ENCODE measurements at places on chromosomes 16 and 17.

- no peak for DNase-seq
Measured at GRCh38 chr16:20538181-20538580, 38.0 kb downstream of the ACSM2B start.

- DNase-seq, result no peak
Measured at GRCh38 chr16:86676254-86676670, 97.9 kb downstream of the FOXL1 start.

DNA sequence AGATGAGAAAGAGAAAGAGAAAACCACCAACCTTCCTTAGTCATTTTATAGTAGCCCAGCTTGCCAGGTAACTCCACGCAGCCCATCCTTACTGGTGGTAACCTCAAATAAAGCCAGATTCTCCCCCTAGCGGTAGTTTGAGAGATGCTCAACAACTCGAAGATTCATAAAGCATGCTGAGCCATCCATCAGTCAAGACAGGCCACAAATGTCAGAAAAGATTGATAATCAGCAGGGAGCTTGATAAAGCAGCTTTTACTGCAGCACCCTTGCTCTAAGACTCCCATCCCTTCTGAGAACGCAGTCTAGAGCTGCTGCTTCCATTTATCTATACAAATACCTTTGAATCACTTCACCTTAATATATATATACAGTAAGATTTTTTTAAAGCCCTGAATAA, 451.5 kb upstream of the HSBP1 start:
- peak; percentile 16 for DNase-seq

DNA sequence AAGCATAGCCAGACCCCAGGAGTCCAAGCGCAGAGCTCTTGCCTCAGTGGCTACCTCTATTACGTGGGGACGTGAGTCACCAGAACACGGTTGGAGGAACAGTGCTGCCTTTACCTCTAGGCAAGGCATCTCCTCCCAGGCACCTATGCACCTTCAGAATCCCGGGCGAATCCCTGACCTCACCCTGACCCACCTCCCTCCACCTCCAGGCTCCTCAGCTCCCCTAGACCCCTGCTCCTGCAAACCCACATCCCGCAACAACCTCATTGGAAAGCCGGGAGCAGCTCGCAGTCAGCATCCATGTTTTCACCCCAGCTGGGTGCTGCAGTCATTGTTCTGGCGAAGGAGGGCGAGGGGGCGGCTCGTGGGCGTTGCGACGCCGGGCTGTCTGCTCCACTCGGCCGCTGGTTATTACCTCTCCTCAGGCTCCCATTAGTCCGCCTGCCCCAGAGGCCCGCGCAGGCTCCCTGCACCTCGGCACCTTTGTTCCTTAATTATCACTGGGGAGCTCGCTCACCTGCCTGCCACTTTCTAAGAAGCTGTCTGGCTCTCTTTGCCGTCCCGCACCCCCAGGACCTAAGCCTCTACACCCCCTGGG, 24.6 kb upstream of the DLX4 start:
- DNase-seq, result no peak

GRCh38 chr17:4188076-4188475, 45.1 kb downstream of the CYB5D2 start:
- DNase-seq, result no peak

DNA sequence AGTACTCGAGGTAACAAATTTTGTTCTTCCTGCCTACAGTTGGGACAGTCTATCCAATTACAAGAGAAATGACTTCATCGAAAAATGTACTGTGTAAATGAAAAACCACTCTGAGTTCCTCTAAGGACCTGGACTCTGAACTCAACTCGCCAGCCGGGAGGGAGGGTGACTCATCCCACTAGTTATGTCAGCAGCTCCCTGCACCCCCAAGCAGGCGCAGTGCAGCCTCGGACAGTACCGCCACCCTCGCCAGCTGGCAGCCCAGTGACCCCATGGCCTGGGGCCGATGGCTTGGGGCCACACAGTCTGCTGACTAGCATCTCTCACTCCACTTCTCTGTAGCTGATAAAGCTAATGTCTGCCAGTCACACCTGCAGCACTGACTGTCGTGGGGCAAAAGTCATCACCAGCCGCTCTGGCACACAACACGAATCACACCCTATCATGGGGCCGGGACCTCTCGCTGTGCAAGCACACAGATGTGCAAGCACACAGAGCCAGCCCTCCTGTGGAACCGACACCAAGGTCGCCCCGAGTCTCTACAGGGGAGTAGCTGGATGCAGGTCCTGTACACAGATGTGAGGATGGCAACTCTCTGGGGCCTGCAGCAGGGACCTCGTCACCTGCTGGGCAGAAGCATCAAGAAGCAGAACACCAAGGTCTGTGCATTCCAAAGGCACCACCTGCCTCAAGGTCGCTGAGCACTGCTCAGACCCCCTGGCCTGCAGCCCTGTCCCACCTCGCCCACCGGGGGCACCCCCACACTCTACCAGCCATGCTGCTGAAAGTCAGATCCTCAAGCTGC, 5.7 kb downstream of the CSNK1D start:
- DNase-seq, result no peak

DNA sequence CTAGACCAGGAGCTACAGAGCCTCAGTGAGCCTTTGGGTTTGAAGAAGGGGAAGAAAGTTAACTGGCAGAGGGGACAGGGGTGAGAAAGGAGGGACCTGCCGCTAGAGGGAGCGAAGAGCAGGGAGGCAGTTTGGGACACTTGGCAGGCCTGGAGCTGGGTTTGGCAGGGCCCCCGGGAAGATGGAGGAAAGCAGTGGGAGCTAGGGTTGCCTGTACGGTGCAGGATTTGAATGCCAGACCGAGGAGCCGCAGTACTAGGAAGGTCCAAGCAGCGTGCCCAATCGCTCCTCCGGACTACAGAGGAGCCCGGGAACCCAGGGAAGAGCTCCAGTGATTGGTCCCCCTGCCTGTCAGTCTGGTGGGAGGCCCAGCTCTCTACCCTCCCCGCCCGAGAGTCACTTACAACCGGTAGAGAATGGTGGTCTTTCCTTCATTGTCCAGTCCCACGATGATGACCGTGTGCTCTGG, 1.3 kb downstream of the ARL5C start:
- DNase-seq, result peak; percentile 42

DNA sequence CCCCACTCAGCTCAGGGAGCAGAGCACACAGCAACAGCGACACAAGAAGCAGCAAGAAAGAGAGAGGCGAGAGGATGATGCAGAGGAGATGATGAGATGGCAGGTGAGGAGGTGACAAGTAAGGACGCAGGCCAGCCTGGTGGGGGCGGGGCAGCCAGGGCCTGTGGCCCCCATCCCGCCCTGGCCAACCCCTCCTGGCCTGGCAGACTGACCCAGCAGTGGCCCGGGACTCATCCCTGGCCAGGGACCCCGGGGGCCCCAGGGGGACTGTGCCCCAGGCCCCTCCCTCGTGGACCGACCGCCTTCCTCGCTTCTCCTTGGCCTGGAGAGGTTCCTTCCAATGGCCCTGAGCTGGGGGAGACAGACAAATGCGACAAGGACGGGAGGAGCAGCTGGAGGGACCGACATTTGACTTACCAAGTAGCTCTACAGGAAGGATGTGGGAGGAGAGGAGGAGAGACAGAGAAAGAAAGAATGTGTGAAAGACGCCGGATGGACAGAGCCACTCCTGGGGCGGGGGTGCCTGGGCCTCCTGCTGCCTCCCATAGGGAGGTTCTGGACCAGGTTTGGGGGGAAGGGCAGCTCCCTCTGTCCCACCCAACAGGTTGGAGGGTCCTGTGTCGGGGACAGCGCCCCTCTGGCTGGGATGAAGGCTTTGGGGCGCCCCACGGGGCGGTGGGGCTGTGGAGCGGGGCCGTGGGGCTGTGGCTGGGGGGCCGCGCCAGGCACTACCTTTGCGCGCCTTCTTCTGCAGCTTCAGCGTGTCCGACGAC, 6.8 kb downstream of the MTSS2 start:
- no peak for DNase-seq

DNA sequence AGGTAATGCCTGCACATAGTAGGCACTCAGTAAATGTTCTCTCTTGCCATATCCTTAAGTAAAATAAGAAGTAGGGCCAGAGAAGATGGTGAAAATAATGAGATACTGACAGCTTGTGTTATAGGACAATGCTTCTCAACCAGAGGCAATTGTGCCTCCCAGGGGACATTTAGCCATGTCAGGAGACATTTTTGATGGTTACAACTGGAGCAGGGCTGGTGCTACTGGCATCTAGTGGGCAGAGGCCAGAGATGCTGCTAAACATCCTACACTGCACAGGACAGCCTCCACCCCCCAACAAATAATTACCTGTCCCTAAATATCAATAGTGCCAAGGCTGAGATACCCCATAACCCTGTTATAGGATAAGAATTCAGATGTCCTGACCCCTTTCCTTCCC, 1.7 kb downstream of the RAD51D start:
- DNase-seq, result no peak

DNA sequence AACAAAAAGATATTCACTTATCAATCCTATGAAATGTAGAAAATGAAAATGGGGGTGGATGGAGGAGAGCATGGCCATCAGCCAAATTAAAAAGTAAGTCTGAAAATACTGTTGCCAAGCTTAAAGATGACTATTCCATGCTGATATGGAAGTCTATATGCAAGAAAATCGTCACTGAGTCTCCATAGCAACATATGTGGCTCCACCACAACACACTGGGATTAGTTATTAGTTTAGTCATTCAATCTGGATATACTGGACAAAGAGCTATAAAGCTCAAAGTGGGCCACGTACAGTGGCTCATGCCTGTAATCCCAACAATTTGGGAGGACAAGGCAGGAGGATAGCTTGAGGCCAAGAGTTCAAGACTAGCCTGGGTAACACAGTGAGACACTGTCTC, 24.7 kb upstream of the PSMD7 start:
- no peak for DNase-seq

DNA sequence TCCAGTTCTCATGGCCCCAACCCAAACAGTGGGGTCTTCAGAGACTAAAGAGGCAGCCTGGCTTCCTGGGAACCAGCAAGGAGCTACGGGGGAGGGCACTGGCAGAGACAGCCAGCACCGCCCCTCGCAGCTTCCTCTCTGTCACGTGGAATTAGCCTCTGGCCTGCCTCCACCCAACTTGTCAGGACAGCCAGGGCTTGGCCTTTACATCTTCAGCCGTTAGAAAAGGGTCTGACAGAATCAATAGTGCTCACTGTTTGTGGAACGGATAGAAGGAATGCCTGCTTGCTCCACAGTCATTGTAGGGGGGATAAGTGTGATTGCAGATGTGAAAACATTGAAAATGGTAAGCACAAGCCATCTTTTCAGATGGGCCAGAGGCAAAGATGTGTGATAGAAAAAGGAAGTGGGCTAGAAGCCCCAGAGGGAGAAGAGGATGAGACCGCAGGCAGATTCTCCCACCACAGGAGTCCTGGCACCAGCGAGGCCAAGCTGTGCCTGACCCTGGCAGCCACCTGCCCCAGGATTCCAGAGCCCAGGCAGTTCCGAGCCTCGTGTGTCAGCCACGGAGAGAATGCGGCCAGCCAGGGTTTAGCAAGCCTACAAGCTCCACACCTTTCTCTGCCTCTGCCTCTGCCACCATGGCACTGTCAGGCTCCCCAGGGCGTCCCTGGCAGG, 18.6 kb downstream of the GRIN2C start:
- no peak for DNase-seq

- DNase-seq, result no peak
Measured at GRCh38 chr16:73230651-73231050, 182.7 kb upstream of the ZFHX3 start.

DNA sequence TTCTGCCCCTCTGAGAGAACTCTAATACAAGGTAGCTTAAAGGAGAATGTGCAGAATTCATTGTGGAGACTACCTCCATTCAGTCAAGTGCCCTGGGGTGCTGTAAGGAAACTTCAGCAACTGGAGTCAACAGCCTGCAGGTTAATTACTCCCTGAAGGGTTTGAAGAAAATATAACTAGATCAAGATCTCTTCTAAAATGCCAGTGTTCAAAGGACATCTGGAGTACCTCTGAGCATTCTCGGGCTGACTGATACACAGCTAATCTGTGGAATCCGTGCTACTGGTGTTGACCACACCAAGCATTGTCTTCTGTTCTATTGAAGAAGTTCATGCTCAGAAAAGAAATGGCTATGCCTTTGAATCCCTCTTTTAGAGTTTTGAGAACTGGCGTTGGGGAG, 11.5 kb upstream of the ATXN1L start:
- no peak for DNase-seq

DNA sequence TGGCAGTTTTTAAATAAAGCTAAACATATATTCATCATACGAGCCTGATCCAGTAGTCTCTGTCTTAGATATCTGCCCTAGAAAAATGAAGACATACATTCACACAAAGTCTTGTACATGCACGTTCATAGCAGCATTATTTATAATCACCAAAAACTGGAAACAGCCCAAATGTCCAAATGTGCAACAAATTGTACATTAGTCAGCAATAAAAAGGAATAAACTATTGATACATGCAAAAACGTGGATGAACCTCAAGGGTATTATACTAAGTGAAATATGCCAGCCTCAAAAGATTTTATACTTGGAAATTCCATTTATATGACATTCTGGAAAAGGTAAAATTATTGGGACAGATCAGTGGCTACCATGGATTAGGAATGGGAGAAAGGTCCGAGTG, 22.8 kb downstream of the AATF start:
- DNase-seq, result no peak

DNA sequence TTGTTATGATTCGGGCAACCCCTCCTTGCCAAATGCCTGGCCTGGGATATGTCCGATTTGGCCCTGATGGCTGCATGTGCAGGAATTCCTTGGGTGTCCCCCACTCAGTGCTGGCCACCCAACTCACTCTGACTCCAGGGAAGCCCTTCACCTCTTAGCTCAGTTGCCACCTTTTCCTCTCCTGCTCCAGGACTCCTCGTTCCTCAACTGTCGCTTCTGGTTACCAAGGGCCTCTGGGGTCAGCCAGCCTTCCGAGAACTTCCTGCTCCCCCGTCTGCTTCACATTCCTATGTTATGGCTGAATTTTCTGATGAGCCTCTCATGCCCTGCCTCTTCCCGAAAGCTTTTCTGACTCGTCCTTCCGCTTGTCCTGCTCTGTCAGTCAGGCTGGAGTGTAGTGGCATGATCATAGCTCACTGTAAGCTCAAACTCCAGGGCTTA, 63.5 kb downstream of the SPACA3 start:
- no peak for DNase-seq

DNA sequence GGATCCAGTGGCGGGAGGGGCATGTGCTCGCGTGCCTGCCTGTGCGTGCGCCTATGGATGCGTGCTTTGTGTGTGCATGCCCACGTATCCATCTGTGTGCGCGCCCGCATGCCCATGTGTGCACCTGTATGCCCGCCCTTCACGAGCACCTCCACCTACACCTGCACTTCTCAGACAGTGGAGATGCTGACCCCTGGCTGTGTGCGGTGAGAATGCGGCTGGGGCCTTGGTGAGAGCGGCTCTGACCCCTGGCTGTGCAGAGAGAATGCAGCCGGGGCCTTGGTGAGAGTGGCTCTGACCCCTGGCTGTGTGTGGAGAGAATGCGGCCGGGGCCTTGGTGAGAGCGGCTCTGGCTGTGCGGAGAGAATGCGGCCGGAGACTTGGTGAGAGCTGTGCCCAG, 33.9 kb downstream of the AXIN1 start:
- DNase-seq, result no peak

DNA sequence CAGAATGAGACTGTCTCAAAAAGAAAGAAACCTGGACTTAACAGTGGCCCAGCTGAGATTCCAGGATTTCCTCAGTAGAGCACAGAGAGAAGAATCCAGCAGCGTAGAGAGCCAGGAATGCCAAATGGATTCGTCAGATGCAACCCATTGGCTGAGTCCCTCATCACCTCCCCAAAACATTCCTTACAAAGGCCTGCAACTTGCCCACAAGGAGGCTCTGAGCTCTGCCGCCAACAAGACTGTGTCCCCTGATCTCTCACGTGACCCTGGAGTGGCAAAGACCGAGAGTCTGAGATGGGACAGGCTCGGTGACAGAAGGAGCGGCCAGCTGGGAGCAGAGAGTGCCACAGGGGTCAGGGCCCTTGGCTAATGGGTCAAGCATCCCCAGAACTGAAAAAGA, 6.9 kb upstream of the CHMP6 start:
- no peak for DNase-seq
